ENCODE measurements at places on chromosomes 3 and 15. TPM values are rescaled to one million over a fixed set of nuclear protein-coding genes. Genes with fewer than 3 reads are reported as not detected.

GRCh38 chr3:107425033-107425432, 47.8 kb downstream of the CCDC54 start:
- no peak for DNase-seq

Gene DLL4
- total RNA-seq = 15.6 TPM

Gene GPR171
- 1.5 TPM for total RNA-seq

Gene PARP16
- 12.1 TPM for total RNA-seq

Data from mucosa of descending colon (tissue), 3 donors.